Activated naive CD4-positive, alpha-beta T cell treated with anti-CD3 and anti-CD28 coated beads, Interleukin-2, amount 50 U/mL, for 72 hours (primary cell): ENCODE measurements at places on chromosomes 16 and 17. TPM values are rescaled to one million over a fixed set of nuclear protein-coding genes. Genes with fewer than 3 reads are reported as not detected.

Gene SCARF1
- 2.3 TPM for total RNA-seq

Gene BCO1
- not detected for total RNA-seq

Gene CENPX
- total RNA-seq: 62.7 TPM

Gene TMEM204
- 17.6 TPM for total RNA-seq

Gene HSD17B2
- total RNA-seq: not detected

Gene MT1H
- total RNA-seq: not detected

Gene EPN3
- not detected for total RNA-seq

Gene SLC38A7
- 5.8 TPM for total RNA-seq

Gene GCGR
- not detected for total RNA-seq

Gene PIPOX
- 3.0 TPM for total RNA-seq

Gene NOXO1
- total RNA-seq: not detected

Gene OTOA
- total RNA-seq: 0.12 TPM

Gene CFAP119
- 3.6 TPM for total RNA-seq

Gene SNX20
- total RNA-seq: 36.7 TPM

Gene CBFA2T3
- 0.76 TPM for total RNA-seq

Gene P2RX1
- total RNA-seq: 0.14 TPM

Gene KRT24
- total RNA-seq: not detected

Gene RNF112
- total RNA-seq: 0.84 TPM

Gene LGALS9C
- total RNA-seq: not detected
